ENCODE measurements at places on chromosomes 6 and 20. TPM values are rescaled to one million over a fixed set of nuclear protein-coding genes. Genes with fewer than 3 reads are reported as not detected.

HLA-DRA gene
- total RNA-seq = 90.1 TPM

ULBP3 gene
- total RNA-seq = 5.2 TPM

SRXN1 gene
- total RNA-seq = 21.1 TPM

NKX2-4 gene
- total RNA-seq = 0.11 TPM

SRSF6 gene
- 60.0 TPM for total RNA-seq

MEP1A gene
- 0.06 TPM for total RNA-seq

Data from spinal cord (tissue), 10 donors.